ENCODE measurements at places on chromosomes 4 and X. TPM values are rescaled to one million over a fixed set of nuclear protein-coding genes. Genes with fewer than 3 reads are reported as not detected.

The STAG2 gene
- 135 TPM for total RNA-seq

The SOX3 gene
- not detected for total RNA-seq

The YTHDC1 gene
- 43.3 TPM for total RNA-seq

The RBM46 gene
- not detected for total RNA-seq

The CDX4 gene
- not detected for total RNA-seq

The ADH1C gene
- not detected for total RNA-seq

The GAGE1 gene
- total RNA-seq, result not detected

Measured in dermis blood vessel endothelial cell (primary cell).